ENCODE measurements at places on chromosomes 4 and X.

GRCh38 chr4:111641813-111642579, 503.3 kb upstream of the FAM241A start:
- DNase-seq, result peak; percentile 53

- DNase-seq, result no peak
Measured at GRCh38 chr4:41154010-41154813, 60.1 kb downstream of the APBB2 start.

GRCh38 chrX:68536429-68536828, 37.6 kb downstream of the YIPF6 start:
- DNase-seq, result no peak

DNA sequence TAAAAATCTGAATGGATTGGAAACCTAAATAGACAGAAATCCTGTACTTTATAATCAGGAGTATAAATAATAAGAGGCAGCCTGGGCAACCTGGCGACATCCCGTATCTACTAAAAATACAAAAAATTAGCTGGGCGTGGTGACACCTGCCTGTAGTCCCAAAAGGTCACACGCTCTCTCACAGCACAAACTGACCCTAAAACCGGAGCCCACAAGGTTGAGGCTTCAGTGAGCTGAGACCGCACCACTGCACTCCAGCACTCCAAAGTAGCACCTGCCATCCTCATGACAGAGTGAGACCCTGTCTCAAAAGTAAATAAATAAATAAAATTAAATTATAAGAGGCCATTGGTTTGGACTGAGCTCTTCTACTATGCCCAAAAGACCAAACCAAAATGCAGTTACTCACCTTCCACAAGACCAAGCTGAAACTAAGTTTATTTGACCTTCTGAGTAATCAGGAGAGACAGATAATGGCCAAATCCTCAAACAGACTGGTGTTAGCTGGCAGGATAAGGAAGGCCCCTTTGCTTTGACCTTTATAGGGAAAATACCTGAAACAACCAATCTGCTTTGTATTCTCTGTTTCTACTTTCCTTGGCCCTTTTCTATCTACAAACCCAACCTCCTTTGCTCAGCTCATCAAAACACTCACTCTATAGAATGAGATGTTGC, 3.2 kb upstream of the GRSF1 start:
- DNase-seq, result no peak

DNA sequence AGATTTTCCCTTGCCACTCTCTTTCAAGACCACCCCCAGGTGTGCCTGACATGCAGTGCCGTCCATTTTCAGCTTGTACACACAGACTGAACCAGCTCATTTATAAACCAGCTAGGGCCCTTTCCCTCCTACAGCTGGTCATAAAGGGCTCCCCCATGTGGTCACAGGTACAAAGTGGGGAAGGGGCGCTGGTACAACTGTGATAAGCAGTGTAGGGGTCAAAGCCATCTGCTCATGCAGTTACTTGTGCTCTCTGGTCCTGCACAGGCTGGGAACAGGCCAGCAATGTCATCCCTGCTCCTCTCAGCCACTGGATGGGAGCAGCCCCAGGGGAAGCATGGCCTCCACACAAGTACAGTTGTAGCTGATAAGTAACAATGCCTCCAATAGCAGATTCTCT, 20.6 kb downstream of the GABRQ start:
- DNase-seq, result no peak

All from GM04503 (cell line).